ENCODE measurements at places on chromosomes 7 and 10.

DNA sequence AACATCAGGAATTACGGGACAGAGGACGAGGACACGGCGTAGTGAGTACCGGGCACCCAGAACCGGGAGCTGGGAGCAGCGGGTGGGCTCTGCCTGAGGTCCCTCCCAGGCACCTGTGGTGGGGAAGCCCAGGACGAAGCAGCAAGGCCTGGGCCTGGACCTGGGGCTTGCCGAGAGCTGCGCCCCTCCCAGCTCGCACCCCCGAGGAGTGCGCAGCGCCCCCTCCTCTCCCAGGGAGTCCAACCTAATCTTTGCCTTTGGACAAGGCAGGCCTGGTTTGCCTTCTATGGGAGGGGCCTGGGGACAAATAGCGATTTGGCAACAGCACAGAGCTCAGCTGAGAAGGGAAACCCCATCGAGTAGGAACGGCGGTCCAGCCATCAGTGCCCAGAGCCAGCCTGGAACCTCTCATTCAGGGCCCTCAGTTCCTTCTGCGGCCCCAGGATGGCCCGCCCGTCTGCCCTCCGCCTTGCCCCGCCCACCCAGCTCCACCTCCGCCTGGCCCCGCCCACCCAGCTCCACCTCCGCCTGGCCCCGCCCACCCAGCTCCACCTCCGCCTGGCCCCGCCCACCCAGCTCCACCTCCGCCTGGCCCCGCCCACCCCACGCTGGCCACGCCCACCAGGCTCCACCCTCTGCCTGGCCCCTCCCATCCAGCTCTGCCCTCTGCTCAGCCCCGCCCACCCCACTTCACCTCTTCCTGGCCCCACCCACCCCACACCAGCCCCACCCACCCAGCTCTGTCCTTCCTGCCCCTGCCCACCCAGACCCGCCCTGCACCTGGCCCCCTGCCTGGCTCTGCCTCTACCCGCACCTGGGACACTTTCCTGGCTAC lies 32.5 kb upstream of the KNDC1 start:
- DNase-seq, result no peak

DNA sequence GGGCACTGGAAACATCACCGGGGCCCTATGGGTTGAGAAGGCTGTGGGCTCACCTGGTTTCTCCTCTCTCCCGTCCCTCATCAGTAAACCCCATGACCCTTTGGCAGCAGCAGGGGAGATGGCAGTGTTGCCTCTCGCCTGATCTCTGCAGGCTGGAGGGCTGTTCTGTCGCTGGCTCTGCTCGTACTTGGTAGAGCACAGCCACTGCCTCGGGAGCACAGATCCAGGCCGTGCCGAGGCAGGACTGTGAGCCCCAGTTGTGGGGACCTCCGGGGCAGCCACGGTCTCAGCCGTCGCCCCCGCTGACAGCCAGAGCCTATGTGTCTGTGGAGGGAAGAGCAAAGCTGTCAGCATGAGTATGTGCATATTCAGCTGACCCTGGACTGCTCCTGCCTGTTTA lies 94.9 kb downstream of the PTPRE start:
- no peak for DNase-seq

- no peak for DNase-seq
Observed at GRCh38 chr10:12191715-12192114, 4.0 kb downstream of the NUDT5 start.

- DNase-seq, result no peak
Observed at GRCh38 chr10:17022896-17023295, 106.7 kb downstream of the CUBN start.

DNA sequence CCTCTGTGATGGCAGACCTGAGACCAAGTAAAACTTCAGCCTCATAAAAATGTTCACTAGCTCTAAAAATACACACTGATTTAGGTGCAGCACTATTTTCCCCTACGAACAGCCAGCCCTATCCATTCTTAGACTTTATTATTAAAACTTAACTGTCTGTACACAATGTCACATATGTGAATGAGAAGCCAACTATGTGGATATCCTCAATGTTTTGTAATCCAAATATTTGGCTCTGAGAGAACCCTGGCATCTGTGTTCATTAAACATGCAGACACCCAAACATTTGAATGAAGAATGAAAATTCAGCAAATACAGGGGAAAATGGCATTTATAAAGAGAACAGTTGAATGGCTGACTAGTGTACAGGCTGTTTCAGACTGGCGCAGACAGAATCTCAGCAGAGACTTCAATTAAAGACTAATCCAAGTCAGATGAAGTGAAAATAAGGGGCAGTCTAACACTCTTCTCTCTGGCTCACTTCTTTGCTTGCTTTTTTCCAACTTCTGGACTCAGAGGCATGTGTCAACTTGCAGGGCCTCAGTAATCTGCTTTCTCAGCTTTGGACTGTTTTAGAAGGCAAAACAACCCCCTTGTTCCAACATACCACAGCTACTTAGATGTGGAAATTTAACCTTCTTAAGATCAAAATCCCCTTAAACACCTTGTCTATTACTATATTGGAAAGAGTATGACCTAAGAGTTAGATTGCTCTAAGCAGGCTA lies 47.4 kb upstream of the FAM180A start:
- no peak for DNase-seq

GRCh38 chr10:118800920-118801319 lies 46.1 kb upstream of the CACUL1 start:
- no peak for DNase-seq

GRCh38 chr7:136045181-136045580 lies 68.0 kb upstream of the MTPN start:
- DNase-seq, result no peak

DNA sequence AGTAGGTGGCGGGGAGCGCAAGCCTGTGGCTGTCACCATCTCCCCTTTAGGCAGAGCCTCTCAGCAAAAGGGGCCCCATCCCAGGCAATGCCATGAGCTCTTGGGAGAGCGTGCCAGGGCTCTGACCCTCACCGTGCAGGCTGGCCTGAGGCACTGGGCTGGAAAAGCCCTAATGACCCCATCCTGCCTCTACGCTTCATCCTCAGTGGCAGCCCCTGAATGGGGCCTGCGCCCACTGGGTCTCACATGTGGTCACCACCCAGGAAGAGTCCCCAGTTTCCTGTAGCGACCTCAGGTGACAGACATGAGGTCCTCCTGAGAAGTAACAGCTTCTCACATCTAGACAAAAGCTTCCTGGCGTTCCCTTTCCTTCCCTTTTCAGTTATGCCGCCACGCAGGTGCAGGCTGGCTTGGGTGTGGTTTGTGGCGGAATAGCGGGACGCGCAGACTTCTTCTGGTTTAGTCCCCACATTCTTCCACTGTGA lies 59.2 kb downstream of the CLEC2L start:
- DNase-seq, result no peak
